Fibroblast of skin of left biceps (primary cell): ENCODE measurements at places on chromosomes 13 and 19.

GRCh38 chr13:91270031-91270430 is 77.5 kb upstream of the MIR17HG start:
- DNase-seq: no peak

DNA sequence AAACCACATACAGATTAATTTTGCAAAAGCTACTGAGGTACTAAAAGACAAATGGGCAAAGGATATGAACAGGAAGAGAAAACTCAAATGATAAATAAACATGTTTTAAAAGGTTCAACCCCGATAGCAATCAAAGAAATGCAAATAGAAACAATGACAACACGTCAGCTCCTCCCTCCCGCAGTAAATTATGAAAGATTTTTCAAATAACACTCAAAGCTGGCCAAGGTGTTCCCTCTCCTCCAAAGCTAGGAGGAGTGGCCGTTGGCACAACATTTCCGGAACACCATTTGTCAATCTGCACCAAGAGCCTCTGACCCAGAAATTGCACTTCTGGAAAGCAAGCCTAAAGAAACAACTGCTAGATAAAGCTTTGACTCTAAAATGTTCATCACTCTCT is 28.3 kb downstream of the INSR start:
- DNase-seq: no peak

- no peak for DNase-seq
These were observed 216.0 kb upstream of the SERP2 start for GRCh38 chr13:44157606-44158005.

DNA sequence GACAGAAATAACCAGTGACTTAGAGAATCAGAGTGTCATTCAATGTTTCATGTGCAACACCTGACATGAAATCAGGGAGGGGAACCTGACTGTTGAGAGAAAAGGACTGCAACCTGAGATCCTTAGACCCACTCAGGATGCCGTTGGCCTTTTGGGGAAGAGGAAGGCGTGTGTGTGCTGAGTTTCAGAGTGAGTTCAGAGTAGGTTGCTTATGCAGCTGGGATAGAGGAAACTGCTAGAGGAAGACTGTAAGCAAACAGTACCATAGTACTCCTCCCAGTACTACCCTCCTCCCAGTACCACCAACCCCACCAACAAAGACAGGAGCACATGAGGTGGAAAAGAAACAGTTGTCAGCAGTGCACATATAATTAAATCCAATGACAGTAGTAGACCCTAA is 63.7 kb downstream of the KL start:
- DNase-seq: no peak

GRCh38 chr19:5804516-5805461 is at the start of gene NRTN:
TSS of gene NRTN (plus strand) at chr19:5805067. CDS start at chr19:5824166, 19,099 bp downstream.
- DNase-seq: no peak

GRCh38 chr13:87999788-88000187 is 328.6 kb downstream of the SLITRK5 start:
- DNase-seq: no peak

- DNase-seq: no peak
These were observed 15.8 kb upstream of the ZNRF4 start for GRCh38 chr19:5439452-5439851.

- DNase-seq: peak; percentile 54
These were observed at the start of gene CCDC106 for GRCh38 chr19:55647732-55648584. TSS of gene CCDC106 (plus strand) at chr19:55648212. CDS start at chr19:55649047, 835 bp downstream.
